Occipital lobe (tissue), 3 donors: ENCODE measurements at places on chromosomes 1 and 21. TPM values are rescaled to one million over a fixed set of nuclear protein-coding genes. Genes with fewer than 3 reads are reported as not detected.

Gene KDM5B
- 169 TPM for total RNA-seq

Gene PRSS38
- not detected for total RNA-seq

Gene TMEM52
- total RNA-seq = 1.1 TPM

Gene PADI2
- total RNA-seq = 0.94 TPM

Gene SNAPIN
- 36.3 TPM for total RNA-seq

Gene CYB5RL
- 4.4 TPM for total RNA-seq

Gene GUCA2B
- total RNA-seq = not detected

Gene RNU1-4
- under 0.01 TPM for total RNA-seq

Gene PIAS3
- total RNA-seq = 5.0 TPM

Gene PIP5K1A
- 56.3 TPM for total RNA-seq

Gene MYOG
- total RNA-seq = not detected

Gene C1orf226
- 1.1 TPM for total RNA-seq

Gene NGF
- total RNA-seq = 0.78 TPM

Gene LYPD8
- not detected for total RNA-seq

Gene MINDY1
- total RNA-seq = 10.5 TPM

Gene RPTN
- total RNA-seq = not detected

Gene CLEC20A
- total RNA-seq = not detected
